ENCODE measurements at places on chromosomes 6 and 20.
A peak's percentile ranks its signal among the peaks of the same experiment; 100 is the strongest.

DNA sequence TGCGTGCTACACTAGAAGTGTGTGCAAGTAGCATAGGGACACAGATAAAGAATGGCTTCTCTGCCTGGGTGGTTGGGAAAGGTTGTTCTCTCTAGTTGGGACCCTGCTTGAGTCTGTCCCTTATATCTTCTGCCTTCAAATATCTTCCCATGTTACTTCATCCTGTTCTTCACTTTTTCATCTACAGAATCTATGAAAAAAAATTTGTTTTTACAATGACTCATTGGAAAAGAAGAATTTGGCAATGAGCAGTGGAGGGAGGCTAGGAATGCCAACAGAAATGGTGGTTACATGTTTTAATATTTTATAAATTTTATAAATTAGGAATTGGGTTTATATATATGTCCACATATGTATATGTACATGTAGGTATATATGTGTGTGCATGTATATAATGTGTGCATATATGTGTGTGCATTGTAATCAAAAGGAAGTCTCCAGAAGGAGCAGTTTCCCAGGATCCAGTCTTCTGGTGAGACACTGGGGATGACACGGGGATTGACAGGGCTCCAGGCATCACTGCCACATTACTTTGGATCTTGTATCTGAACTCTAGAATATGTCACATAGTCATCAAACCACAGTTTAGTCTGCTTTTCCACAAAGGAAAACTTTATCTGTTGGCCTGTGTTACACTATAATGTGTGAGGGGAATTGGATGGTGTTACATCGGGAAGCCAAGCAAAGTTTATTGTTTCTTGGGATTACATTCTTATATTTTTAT, 75.3 kb upstream of the RIPOR2 start:
- DNase-seq: peak; percentile 71

DNA sequence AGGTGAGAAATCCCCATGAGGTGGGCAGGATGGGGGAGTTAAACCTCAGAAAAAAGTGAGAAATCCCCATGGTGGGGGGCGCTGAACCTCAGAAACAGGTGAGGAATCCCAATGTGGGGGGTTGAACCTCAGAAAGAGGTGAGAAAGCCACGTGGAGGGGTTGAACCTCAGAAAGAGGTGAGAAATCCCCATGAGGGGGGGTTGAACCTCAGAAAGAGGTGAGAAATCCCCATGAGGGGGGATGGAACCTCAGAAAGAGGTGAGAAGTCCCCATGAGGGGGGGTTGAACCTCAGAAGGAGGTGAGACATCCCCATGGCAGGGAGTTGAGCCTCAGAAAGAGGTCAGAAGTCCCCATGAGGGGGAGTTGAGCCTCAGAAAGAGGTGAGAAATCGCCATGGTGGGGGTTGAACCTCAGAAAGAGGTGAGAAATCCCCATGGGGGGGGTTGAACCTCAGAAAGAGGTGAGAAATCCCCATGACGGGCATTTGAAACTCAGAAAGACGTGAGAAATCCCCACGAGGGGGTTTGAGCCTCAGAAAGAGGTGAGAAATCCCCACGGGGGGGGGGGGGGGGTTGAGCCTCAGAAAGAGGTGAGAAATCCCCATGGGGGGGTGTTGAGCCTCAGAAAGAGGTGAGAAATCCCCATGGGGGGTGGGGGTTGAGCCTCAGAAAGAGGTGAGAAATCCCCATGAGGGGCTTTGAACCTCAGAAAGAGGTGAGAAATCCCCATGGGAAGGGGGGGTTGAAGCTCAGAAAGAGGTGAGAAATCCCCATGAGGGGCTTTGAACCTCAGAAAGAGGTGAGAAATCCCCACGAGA, 14.3 kb upstream of the GOPC start:
- no peak for DNase-seq

GRCh38 chr6:150230164-150230561, 87.3 kb downstream of the PPP1R14C start:
- DNase-seq: no peak

- DNase-seq: no peak
Measured at GRCh38 chr20:19807946-19808330, 49.9 kb downstream of the RIN2 start.

DNA sequence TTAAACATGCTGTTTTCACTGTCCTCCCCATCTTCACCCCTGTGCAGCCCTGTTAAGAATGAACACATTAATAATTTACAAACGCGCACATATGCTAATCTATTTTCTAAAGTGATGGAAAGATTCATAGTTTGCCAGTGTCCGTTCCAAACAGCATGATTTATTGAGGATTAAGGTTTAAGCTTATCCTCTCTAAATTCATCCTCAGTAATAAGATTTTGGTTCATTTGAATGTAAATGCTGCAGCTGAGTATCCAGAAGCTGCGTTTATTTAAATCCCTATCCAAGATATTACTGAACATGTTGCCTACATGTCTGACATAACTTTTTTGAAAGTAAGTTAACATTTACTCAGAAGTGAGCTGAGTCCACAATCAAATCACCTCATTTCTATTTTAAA, 42.8 kb upstream of the FAM135A start:
- no peak for DNase-seq

Data from cardiac fibroblast (primary cell).